Type B pancreatic cell (in vitro differentiated cells): ENCODE measurements at places on chromosomes 4 and X. TPM values are rescaled to one million over a fixed set of nuclear protein-coding genes. Genes with fewer than 3 reads are reported as not detected.

DNA sequence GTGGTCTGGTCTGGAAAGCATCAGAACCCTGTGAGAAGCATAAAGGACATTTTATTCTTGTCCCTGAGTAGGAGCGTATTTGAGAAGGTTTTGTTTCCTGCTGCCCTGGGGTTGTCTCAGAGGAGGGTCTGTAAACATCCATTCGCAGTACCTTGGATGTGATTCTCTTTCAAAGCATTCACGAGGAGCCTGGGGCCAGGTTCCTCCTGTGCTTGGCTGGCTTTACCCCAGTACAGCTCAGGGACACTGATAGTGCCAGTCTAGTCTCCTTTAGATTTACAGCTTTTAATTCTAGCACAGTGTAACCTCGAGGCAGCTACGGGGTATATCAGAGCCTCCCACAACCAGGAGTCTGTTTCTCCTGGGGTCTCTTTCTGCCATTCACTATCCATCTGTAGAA lies 2.7 kb downstream of the CLRN2 start:
- peaks cover 9% of the 10 kb centered on the region for H3K4me1 ChIP-seq
- no peak for DNase-seq
- no peak overlapping the region for H3K4me3 ChIP-seq
- no peak overlapping the region for H3K27ac ChIP-seq
- peaks cover 29% of the 10 kb centered on the region for H3K27me3 ChIP-seq

Gene DCAF8L2
- total RNA-seq = not detected in 2 replicates

GRCh38 chrX:153970357-153971123 lies 1.1 kb downstream of the HCFC1 start:
- H3K27me3 ChIP-seq = no peaks in the 10 kb centered on the region
- DNase-seq = no peak

Gene HSFX2
- total RNA-seq = not detected in 2 replicates

DNA sequence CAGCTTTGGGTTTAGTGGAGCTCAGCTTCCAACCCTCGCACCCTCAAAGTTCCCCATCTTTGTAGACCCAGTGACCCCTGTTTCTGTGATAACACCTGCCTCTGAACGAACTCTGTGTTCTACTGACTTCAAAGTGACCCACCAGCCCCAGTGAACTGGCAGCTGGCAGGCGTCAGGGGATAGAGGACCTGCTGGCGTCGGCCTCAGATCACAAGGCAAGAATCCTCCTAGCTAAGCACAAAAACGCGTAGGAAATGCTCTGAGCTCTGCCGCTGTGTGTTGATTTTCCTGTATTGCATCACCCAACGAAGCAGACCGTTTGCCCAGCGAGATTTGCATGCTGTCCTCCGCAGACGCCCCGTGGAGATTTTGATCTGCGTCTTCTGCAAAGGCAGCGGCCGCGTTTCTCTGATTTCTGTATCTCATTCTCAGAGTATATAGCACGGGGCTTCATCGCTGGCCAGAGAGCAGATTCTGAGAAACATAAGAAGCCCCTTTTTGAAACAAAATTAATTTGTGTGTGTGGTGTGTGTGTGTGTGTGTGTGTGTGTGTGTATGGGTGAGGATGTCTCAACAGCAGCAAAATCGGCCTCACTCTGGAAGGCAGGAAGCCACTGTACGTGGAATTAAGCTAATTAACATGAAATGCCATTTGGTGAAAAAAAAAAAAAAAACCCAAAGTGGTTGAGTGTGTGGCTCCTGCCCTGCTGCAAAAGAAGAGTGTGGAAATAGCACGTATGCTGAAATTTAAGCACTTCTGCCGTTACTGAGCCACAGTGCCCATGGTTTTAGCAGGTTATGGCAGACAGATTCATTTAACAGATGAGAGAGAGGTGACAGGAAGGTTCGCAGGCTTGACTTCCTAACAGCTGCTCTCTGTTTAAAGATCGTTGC lies 29.2 kb upstream of the ASMTL start:
- H3K27me3 ChIP-seq = peaks cover 17% of the 10 kb centered on the region
- H3K4me3 ChIP-seq = peak overlapping the region; percentile 81
- peak; percentile 65 for DNase-seq
- peaks cover 8% of the 10 kb centered on the region for H3K4me1 ChIP-seq

Gene MAGEB17
- 0.26 TPM in 1 of 2 replicates, not detected in the other for total RNA-seq

GRCh38 chr4:107616838-107617389 lies 103.1 kb downstream of the PAPSS1 start:
- H3K4me3 ChIP-seq = no peak overlapping the region
- H3K4me1 ChIP-seq = peaks cover 5% of the 10 kb centered on the region
- H3K27me3 ChIP-seq = no peaks in the 10 kb centered on the region
- DNase-seq = no peak
- H3K27ac ChIP-seq = no peak overlapping the region

DNA sequence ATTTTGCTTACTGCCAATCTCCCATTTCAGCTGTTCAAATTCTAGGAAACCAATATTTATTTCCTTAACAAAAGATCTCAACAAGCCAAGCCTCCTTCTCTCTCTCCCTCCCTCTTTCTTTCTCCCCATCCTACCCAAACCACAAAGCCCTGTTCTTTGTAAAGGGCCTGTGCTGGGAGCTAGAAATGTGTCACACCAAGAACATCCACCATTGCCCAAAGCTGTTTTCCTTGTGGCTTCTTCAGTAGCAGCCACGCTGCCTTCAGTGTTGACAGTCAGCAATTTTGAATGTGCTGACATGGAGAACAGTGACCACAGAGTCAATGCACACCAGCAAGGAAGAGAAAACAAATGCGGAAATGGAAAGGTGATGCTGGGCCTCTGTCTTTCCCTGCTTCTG lies 203.0 kb downstream of the MAML3 start:
- peak overlapping the region; percentile 58 for H3K27ac ChIP-seq
- H3K36me3 ChIP-seq = peaks cover 4% of the 10 kb centered on the region
- peaks cover 19% of the 10 kb centered on the region for H3K4me1 ChIP-seq
- no peak overlapping the region for H3K4me3 ChIP-seq
- H3K27me3 ChIP-seq = no peaks in the 10 kb centered on the region

GRCh38 chr4:76723924-76724323 lies 174.0 kb downstream of the SOWAHB start:
- H3K27ac ChIP-seq = no peak overlapping the region
- H3K27me3 ChIP-seq = no peaks in the 10 kb centered on the region
- no peak overlapping the region for H3K4me3 ChIP-seq
- no peak for DNase-seq
- peaks cover 24% of the 10 kb centered on the region for H3K36me3 ChIP-seq
- peaks cover 38% of the 10 kb centered on the region for H3K4me1 ChIP-seq

Gene TEX13D
- not detected in 2 replicates for total RNA-seq

Gene F8A2
- total RNA-seq = not detected in 2 replicates

DNA sequence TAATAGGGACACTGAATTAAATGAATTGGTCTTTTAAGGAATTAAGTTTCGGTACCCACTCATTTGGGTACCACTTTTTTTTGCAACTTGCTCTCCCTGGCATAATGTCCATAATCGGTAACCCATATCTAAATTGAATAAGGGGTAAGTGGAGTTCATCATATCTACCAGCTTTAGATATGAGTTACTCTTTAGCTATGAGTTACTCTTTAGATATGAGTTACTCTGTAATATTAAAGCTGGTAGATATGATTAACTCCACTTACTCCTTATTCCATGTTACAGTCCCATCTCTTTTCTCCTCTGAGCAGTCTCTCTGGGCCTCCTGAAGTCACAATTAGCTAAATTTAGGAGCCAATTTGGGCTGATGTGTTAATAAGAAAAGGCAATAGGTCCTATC lies 85.7 kb downstream of the TEX13C start:
- no peak for DNase-seq
- no peak overlapping the region for H3K27ac ChIP-seq
- H3K4me3 ChIP-seq = no peak overlapping the region
- no peaks in the 10 kb centered on the region for H3K36me3 ChIP-seq
- no peaks in the 10 kb centered on the region for H3K27me3 ChIP-seq

DNA sequence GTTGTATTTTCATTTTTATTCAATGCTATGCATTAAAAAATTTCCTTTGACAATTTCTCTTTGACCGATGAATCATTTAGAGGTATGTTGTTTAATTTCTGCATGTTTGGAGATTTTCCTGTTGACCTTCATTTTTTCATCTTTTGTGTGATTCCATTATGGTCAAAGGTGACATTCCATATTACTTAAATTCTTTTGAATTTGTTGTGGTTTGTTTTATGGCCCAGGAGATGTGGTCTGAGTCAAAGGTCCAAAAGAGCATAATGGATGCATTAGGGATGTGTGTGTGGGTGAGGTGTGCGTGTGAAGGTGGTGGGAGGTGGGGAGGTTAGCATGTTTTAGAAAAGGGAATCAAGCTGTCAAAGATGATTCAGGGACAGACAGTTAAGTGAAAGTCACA lies 76.0 kb upstream of the GIMD1 start:
- no peak for DNase-seq
- H3K27me3 ChIP-seq = no peaks in the 10 kb centered on the region
- no peak overlapping the region for H3K27ac ChIP-seq
- no peaks in the 10 kb centered on the region for H3K4me1 ChIP-seq

Gene PWWP3B
- total RNA-seq = 0.79 and 3.8 TPM in 2 replicates

DNA sequence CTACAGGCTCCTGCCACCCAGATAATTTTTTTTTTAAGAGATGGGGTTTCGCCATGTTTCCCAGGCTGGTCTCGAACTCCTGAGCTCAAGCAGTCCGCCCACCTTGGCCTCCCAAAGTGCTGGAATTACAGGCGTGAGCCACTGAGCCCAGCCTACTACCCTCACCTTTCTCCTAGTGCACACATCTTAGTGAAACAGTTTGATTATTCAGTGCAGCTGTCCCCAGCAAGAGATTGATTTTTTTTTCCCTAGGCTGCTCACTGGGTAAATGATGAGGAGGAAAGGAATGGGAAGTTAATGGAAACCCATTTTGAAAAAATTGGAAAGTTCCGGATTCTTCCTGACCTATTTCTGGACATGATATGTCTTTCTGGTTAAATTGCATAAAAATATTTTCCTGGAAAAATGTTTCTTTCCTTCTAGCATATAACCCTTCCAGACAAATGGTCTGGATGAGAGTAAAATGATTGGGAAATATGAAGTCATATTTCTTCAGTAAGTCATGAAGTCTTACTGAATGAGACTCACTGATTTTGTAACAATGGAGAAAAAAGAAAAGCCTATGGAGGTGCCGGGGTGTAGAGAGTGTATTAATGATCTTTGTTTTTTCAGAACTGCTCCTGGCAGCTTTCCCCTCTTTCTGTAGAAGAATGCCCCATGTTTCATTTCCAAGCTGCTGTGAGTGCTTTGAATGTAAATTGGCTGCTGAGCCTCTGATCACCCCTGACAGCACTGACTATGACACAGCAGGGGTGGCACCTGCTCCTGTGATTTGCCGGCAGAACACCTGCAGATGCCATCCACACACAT lies 19.5 kb upstream of the ZNF41 start:
- no peak for DNase-seq
- H3K4me1 ChIP-seq = peaks cover 4% of the 10 kb centered on the region
- no peaks in the 10 kb centered on the region for H3K36me3 ChIP-seq
- no peak overlapping the region for H3K4me3 ChIP-seq
- no peak overlapping the region for H3K27ac ChIP-seq

GRCh38 chrX:152897222-152898131 lies at the start of gene ZNF185:
Gene ZNF185 (plus strand): TSS chrX:152898067. CDS start chrX:152914490, 16,423 bp downstream.
- DNase-seq = no peak
- H3K27ac ChIP-seq = peak within 1 kb of the TSS; percentile 92
- peaks cover 5% of the 10 kb centered on the region for H3K4me1 ChIP-seq
- no peaks in the 10 kb centered on the region for H3K27me3 ChIP-seq

Gene HMX1
- total RNA-seq = 3.2 and 3.4 TPM in 2 replicates

- H3K27me3 ChIP-seq = peaks cover 95% of the 10 kb centered on the region
- peaks cover 33% of the 10 kb centered on the region for H3K4me1 ChIP-seq
- no peak overlapping the region for H3K27ac ChIP-seq
- no peak for DNase-seq
Observed at GRCh38 chrX:25020391-25020904, 4.7 kb upstream of the ARX start.

DNA sequence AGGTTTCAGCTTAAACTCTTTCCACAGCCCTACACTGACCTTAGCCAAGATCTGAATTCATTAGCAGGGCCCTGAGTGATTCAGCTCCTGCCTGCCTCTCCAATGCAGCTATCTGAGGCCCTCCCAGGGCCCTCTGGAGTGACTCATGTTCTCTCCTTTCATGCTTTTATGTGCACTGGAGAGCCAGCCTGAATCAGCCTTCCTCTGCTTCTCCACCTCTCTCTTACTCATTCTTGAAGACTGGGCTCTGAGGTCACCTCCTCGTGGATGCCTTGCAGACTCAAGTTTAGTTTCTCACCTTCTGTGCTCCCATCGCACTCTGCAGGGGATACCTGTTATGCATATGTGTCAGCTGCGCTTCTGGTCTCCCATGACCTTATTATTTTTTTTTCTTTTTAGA lies 3.1 kb upstream of the OCIAD2 start:
- H3K27me3 ChIP-seq = peaks cover 3% of the 10 kb centered on the region
- no peaks in the 10 kb centered on the region for H3K36me3 ChIP-seq
- H3K4me1 ChIP-seq = peaks cover 13% of the 10 kb centered on the region
- DNase-seq = no peak

Gene RPL39
- 2,402 and 2,468 TPM in 2 replicates for total RNA-seq

DNA sequence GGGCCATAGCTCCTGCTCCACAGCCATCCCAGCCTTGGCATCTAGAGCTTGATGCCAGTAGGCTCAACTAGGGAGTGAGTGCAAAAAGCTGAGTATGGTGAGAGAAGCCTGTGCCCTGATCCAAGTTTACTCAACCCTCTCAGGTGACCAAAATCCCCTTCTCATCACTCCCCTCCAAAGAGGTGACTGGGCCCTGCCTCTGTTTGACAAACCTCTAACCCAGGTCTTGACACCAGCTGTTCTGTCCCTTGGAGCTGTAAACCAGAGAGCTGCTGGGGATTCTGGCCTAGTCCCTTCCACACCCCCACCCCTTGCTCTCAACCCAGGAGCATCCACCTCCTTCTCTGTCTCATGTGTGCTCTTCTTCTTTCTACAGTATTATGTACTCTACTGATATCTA lies 73.5 kb downstream of the MSN start:
- H3K27ac ChIP-seq = no peak overlapping the region
- no peaks in the 10 kb centered on the region for H3K27me3 ChIP-seq
- H3K4me3 ChIP-seq = no peak overlapping the region
- no peaks in the 10 kb centered on the region for H3K4me1 ChIP-seq
- H3K36me3 ChIP-seq = peaks cover 2% of the 10 kb centered on the region
- DNase-seq = no peak

- peaks cover 11% of the 10 kb centered on the region for H3K36me3 ChIP-seq
- H3K4me1 ChIP-seq = peaks cover 19% of the 10 kb centered on the region
- DNase-seq = no peak
- no peaks in the 10 kb centered on the region for H3K27me3 ChIP-seq
Observed at GRCh38 chr4:119725688-119726330, 97.2 kb upstream of the PDE5A start.

Gene HSFX3
- total RNA-seq = not detected in 2 replicates
